ENCODE measurements at places on chromosomes 4 and X. TPM values are rescaled to one million over a fixed set of nuclear protein-coding genes. Genes with fewer than 3 reads are reported as not detected.

- DNase-seq, result no peak
Observed at GRCh38 chr4:158850371-158850770, 81.5 kb downstream of the FNIP2 start.

GRCh38 chr4:6198768-6199421 is 1.5 kb downstream of the JAKMIP1 start:
- no peak for DNase-seq

- no peak for DNase-seq
Observed at GRCh38 chrX:51163730-51164129, 168.9 kb upstream of the NUDT10 start.

GRCh38 chr4:100257567-100257966 is 67.3 kb upstream of the DDIT4L start:
- no peak for DNase-seq

GRCh38 chr4:158190718-158191117 is 17.9 kb upstream of the GASK1B start:
- no peak for DNase-seq

DNA sequence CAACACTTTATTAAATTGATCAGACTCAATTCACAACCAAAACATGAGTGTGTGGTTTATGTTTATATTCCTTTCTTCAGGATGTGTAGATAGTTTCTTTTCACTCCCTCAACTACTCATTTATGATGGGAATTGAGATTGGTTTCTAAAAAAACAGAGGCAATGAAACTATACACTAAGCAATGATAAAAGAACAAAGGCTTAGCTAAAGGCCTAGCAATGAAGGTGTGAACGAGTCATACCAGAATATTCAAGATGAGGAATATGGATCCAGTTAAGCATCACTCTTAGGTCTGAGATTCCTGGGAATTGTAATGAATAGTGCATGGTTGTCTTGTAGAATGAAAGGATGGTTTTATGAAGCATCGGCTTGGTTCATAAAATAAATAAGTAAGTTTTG is 17.5 kb upstream of the RASL11B start:
- no peak for DNase-seq

- no peak for DNase-seq
Observed at GRCh38 chr4:155546451-155546850, 120.2 kb upstream of the GUCY1A1 start.

GRCh38 chrX:136933611-136934145 is 53.2 kb upstream of the RBMX start:
- no peak for DNase-seq

DNA sequence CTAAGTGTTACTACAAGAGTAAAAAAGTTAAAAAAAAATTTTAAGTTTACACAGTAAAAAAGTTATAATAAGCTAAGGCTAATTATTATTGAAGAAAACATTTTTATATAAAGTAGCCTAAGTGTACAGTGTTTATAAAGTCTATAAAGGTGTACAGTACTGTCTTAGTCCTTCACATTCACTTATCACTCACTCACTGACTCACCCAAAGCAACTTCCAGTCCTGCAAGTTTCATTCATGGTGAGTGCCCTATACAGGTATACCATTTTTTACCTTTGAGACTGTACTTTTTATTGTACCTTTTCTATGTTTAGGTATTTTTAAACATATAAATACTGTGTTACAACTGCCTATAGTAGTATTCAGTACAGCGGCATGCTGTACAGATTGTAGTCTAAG is 74.2 kb downstream of the TMEM165 start:
- no peak for DNase-seq

DNA sequence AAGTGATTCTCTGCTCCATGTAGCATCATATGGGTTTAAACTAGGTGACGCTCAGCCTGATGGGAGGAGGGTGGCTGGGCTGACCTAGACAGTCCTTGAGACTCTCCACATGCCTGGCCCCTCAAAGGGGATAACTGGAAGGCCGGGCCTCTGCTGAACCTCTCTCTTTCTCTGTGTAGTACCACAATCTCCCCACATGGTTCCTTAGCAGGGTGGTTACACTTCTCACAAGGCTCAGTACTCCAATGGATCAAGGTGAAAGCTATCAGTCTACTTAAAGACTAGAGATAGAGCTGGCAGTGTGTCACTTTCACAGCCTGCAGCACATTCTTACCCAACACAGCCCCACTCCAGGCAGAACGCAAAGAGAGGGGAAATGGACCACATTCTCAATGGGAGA is 80.4 kb downstream of the LDB2 start:
- DNase-seq, result no peak

DNA sequence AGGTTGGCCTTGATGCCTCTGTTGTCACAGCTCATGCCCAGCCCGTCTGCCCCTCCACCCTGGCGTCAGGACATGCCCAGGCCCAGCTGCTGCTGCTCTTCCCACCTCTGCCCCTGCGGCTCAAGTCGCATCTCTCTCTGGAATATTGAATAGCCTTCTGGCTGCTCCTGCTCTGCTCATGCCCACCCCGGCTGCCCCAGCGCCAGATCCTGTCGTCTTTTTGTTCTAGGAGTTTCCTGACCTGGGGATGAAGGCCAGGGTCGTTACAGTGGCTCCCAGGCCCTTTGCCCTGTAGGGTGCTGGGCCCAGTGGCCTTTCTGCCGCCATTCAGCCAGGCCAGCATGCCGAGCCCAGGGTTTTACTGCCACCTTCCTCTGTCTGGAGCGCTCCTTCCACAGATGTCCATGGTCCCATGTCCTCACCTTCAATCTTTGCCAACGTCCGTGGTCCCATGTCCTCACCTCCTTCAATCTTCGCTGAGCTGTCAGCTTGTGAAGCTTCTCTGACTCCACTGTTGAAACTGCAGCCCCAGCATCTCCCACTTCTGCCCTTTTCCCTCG is 9.7 kb downstream of the MAEA start:
- no peak for DNase-seq

DNA sequence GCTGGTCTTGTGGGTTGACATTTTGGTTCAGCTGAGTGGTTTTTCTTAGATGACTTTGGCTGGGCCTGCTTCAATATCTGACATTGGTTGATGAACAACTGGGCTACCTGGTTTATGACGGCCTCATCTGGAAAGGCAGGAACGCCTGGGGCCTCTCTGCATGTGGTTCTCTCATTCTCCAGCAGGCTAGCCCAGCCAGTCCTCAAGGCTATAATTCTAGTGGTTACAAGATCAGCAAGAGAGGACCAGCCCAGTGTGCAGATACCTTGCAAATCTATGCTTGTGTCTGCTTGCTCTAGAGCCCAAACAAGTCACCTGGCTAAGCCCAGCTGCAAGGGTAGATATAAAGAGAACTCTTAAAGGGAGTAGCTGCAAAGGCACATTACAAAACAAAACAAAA is 214.2 kb upstream of the PUDP start:
- no peak for DNase-seq

GRCh38 chr4:101065935-101066485 is 281.3 kb downstream of the PPP3CA start:
- no peak for DNase-seq

- DNase-seq, result no peak
Observed at GRCh38 chrX:19599253-19599652, 83.9 kb upstream of the MAP3K15 start.

DNA sequence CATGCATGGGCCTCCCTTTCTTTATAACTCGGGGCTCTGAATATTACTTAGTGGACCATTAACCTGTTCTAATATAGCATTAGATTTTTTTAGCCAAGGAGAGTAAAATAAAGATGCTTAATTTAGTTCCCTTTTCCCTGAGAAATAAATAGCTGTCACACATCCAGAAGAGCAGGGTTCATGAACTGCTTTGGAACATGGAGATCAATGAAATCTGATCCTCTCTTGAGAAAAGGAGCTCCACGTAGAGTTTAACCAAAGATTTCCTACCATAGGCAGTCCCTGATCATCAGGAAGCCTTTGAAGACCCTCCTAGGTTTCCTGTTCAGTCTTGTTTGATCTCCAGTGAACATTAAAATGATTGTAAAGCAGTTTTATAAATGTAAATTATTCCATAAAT is 8.5 kb upstream of the PCDH19 start:
- DNase-seq, result no peak

DNA sequence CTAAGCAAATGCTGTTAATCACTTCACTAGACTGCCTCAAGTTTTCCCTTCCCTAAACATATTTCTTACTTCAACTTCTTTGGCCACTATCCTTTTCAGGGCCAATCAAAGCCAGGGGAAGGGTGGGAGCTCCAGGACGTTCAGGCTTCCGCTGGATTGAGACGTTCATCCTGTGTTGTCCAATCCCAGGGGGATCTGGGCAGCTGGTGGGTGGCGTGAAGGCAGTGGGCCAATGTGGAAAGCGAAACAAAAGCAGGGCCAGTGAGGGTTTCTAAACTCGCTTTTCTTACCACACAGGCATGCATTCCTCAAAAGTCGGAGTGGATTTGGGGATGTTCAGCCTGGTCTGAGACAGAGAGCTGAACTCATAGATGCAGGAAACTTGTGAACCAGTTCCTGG is 7.6 kb downstream of the CXCL13 start:
- no peak for DNase-seq

GRCh38 chrX:51608126-51608525 is 10.6 kb downstream of the CENPVL3 start:
- DNase-seq, result peak; percentile 6

- peak; percentile 63 for DNase-seq
Observed at GRCh38 chr4:80196922-80197573, at the start of gene PRDM8. TSS of gene PRDM8 (plus strand) at chr4:80197503. CDS start at chr4:80200081, 2,578 bp downstream.

DNA sequence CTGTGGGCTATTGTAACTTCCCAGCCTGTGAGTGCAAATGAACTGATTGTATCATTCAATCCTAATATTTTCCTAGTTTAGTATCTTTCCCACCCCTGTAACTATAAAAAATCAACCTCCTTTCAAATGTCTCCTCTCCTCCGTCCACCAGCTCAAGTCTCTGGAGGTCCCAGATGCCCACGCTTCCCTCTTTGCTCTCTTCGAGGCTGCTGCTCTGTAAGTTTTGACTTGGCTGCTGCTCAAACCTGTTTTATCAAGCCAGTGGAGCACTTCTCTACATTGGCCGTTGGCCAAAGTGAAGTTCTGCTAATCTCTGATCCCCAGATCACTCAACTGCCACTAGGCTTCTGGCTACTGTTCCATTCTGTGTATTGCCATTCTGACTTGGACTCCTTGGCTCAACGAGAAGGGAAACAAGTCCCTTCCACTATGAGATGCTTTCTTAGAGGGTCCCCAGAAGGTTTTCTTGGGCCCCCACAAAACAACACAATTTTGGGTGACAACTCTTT is 60.7 kb upstream of the RAPGEF2 start:
- no peak for DNase-seq

- DNase-seq, result no peak
Observed at GRCh38 chr4:24642981-24643547, 58.7 kb upstream of the DHX15 start.

GRCh38 chr4:10482913-10483312 is 25.7 kb upstream of the ZNF518B start:
- DNase-seq, result no peak

DNA sequence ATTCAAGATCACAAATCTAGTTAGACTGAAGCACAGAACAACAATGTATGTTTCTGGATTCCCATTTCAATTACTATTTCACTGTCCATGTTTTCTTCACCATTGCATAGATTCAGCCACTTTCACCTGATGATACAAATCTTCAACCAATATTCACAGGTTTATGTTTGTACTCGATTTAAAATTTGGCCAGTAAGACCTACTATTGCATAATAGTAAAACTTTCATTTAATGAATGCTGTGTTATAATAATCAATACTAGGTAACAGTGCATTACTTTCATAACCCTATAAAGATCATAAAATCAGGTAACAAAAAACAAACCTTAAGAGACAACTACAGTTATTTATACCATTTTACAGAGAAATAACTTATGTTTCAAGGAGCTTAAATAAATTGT is 2209.1 kb downstream of the ARAP2 start:
- DNase-seq, result no peak

DNA sequence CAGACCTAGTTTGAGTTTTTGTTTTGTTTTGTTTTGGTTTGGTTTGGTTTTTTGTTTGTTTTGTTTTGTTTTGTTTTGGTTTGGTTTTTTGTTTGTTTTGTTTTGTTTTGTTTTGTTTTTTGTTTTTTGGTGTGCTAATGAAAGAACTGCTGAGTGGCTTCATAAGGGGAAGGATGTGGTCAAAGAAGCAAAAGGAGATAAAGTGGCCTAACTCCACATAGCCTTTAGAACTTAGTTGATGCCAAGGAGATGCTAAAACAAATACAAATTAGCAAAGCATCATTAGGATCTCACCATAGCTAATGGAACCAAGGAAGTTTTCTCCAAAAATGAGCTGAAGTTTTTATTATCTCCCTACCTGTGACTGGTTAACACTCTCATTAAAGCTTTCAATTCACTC is 44.6 kb upstream of the TMEM164 start:
- DNase-seq, result no peak

DNA sequence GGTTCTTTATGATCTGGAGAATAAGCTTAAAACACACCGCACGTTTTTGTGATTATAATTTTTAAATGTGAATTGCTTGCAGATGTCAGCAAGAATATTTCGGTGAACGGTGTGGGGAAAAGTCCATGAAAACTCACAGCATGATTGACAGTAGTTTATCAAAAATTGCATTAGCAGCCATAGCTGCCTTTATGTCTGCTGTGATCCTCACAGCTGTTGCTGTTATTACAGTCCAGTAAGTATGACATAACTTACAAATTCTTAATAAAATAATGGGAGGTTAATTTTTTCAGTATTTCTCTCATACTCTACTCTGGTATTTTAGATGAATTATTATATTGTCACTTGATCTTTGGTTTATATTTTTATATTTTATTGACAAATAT is 5.4 kb downstream of the AREG start:
- no peak for DNase-seq

DNA sequence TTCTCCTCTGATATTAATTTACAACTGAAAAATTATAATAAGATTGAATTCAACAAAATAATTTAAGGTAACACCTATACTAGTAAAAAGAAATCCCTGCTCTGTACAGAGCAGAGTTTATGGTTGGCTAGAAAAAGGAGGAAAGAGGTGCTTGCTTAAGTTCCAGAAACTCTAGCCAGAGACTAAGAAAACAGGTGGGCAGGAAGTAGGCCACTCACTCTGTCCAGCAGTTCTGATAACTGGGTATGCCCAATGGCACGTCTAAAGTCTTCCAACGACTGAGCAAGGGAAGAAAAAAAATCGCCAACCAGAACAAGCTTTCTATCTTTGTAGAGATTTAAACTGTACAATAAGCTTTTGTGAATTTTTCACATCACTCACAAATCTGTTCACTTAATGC is 42.1 kb downstream of the TMEM165 start:
- no peak for DNase-seq

NAT8L gene
- 0.34 TPM for total RNA-seq

GLRB gene
- not detected for total RNA-seq

LAP3 gene
- total RNA-seq, result 33.5 TPM

RTL3 gene
- not detected for total RNA-seq

CSAG2 gene
- not detected for total RNA-seq

SH3BP2 gene
- total RNA-seq, result 30.8 TPM

KCND1 gene
- 1.5 TPM for total RNA-seq

NR0B1 gene
- total RNA-seq, result not detected

MID2 gene
- total RNA-seq, result 5.8 TPM

SPANXA1 gene
- not detected for total RNA-seq

PPP4R3C gene
- total RNA-seq, result not detected

TMPRSS11D gene
- total RNA-seq, result not detected

NPY2R gene
- not detected for total RNA-seq

TENT5D gene
- not detected for total RNA-seq
